ENCODE measurements at places on chromosomes 16 and 17.

DNA sequence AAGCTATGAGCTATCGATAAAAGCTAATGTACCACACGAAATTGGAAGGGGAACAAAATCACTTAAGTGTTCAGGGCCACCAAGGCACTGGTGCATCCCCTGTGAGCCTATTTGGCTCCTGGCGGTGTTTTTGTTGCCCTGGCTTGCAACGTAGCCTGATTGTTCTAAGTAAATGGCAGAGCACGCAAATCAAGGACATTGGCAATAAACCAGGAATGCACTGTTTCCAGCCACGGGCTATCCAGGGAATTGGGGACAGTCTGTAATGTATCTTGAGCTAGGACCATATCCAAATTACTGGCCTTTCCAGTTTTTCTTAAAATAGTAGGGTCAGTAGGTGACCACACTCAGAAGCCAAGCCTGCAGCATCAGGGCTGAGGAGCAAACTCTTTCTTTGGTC lies 734.0 kb downstream of the MAF start:
- DNase-seq: no peak

GRCh38 chr16:69942099-69942491 lies 9.0 kb upstream of the CLEC18A start:
- DNase-seq: no peak

GRCh38 chr17:61625564-61625963 lies 34.5 kb upstream of the NACA2 start:
- no peak for DNase-seq

GRCh38 chr17:45757431-45758218 lies 26.5 kb upstream of the CRHR1 start:
- DNase-seq: no peak

DNA sequence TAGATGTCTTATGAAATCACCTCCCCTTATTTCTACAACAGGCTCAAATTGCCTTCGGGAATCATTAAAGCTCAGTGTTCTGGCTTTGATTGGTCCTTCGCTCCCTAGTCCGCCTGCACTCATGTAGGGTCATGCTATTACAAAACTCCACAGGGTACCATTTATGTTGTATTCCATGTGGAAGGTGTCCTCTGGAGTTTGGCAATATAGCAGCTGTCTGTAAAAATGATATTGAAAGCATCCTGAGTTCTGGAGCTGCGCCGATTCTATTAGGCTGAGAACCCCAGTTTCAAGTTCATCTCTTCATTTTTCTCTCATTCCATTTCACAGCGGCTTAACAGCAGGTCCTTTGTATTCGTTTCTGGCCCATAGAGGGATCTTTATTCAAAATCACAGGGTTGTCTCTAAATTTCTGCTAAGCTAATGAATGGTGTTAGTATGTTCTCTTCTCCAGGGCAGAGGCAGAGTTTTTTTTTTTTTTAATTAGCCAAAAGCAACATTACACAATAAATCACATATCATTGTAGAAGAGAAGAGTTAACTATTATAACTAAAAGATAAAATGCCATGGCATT lies 71.9 kb upstream of the TEKT1 start:
- DNase-seq: no peak

DNA sequence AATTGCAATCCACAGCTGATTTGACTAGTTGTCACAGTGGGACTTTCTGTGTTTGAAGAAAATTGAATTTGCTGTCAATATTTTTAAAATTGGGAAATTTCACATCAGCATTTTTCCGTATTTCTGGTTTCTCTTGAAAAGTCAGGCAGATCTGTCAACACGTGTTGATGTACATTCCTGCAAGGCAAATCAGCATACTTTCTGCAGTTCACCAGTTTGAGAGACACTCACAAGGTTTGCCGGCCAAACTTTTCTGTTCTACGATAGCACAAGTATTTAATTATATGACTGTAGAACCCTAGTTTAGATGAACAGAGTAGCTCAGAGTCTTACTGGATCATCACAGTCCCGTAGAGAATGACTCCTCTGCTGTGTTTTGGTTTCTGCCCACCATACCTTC lies 102.0 kb downstream of the ADAMTS18 start:
- no peak for DNase-seq

- no peak for DNase-seq
Observed at GRCh38 chr17:82564241-82564640, 44.7 kb downstream of the FOXK2 start.

GRCh38 chr16:67128417-67128816 lies 18.7 kb downstream of the PHAF1 start:
- no peak for DNase-seq

- no peak for DNase-seq
Observed at GRCh38 chr17:81021531-81022343, 13.2 kb upstream of the BAIAP2 start.

DNA sequence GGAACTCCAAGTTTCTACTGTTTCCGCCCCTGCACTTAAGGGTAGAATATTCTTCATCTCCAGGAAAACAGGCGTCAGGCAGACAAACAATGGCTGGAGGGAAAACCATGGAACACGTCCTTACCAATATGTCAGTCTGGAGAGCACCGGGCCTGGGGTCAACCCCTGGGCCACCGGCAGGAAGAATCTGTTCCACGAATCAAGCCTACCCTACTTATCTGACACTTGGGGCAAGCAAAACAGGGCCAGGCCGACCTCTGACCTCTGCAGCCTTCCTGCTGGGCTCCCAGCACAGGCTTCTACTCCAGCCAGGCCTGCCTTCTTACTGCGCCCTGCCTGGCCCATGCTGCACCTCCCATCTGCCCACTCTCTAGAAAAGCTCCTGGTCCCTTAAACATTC lies 10.1 kb downstream of the VAC14 start:
- no peak for DNase-seq

GRCh38 chr16:84785843-84786581 lies 33.8 kb upstream of the CRISPLD2 start:
- DNase-seq: no peak
